ENCODE measurements at places on chromosomes 16 and 17.

GRCh38 chr17:80588702-80589383, 44.2 kb downstream of the RPTOR start:
- no peak for DNase-seq

GRCh38 chr17:2025622-2026309, 632 bp upstream of the RTN4RL1 start:
- no peak for DNase-seq

DNA sequence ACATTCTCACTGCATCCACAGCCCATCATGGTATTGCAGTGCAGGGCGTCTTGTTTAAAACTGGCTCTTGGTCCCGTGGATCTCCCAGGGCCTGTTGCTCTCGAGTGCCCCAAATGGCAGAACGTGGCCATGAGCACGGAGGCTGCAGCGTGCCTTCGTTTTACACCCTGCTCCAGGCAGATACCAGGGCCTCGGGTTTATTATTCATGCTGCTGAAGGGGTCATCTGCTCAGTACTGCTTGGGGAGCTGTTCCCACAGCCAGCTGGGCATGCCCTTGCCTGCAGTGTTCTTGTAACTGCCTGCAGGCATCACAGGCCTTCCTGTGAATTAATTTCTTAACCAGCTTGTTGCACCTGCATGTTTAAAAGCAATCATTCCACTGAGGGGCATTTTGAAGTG, 129.7 kb upstream of the CHMP6 start:
- peak; percentile 25 for DNase-seq

GRCh38 chr16:2663553-2664546, 18.5 kb upstream of the KCTD5 start:
- DNase-seq, result no peak

Measured in T follicular helper cell (primary cell).